ENCODE measurements at places on chromosomes 11 and 22.

GRCh38 chr11:83349296-83349695, 63.1 kb upstream of the CCDC90B start:
- DNase-seq = no peak

- no peak for DNase-seq
Observed at GRCh38 chr22:49405590-49405989, 422.1 kb downstream of the BRD1 start.

GRCh38 chr11:133896642-133897330, 51.5 kb upstream of the SPATA19 start:
- DNase-seq = no peak

GRCh38 chr11:114162719-114163123, 103.2 kb downstream of the ZBTB16 start:
- DNase-seq = no peak

GRCh38 chr11:130871616-130872015, 44.7 kb downstream of the SNX19 start:
- DNase-seq = no peak

GRCh38 chr11:68343761-68344256, 31.4 kb downstream of the LRP5 start:
- DNase-seq = no peak

DNA sequence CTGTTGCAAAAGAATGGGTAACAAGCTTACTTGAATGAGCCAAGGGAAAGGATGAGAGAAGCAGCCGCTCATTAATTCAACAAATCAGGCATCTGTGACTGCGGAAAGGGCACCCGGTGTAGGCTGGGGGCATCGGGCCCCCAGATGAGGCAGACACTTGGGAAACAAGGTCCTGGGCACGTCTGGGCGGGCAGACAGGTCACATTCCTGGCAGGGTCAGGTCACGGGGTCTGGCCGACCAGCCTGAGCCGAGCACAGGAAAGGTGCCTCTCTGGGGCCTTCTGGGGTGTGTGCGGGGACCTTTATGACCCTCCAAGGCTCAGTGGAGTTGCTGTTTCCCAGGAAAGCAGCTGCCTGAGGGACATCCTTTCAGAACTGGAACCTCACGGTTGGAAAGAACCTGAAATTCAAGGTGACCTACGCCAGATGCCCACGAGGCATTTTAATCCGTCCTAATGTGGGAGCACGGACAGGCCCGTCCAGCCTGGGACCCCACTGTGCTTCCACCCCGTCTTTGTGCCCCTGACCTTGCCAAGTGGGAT, 57.1 kb downstream of the ST14 start:
- no peak for DNase-seq

DNA sequence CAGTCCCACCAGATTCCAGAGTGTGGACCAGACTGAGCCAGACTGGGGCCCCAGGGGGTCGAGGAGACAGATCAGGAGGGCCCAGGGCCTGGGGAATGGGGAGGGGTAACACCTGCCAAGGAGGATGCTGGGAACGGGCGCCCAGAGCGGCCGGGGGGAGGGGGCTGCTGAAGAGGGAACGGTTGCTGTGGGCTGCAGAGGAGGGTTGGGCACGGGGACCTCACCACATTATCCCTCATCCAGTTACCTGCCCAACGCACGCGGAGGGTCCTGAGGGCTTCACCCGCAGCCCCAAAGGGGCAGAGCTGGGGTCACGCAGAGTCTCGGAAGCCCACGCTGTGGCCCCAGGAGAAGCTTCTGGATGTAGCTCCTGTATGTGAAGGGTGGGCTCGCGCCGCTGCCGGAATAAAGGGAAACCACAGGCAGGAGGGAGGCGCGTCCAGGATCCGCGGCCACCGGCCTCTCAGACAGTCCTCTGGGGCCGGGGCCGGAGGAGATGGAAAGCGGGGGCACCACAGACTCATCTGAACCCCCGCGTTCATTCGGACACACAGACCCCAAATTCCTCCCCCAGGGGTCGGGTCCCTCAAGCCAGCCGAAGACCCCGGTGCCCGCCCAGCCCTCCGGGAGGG, 866 bp upstream of the SELENOO start:
- no peak for DNase-seq

- no peak for DNase-seq
Observed at GRCh38 chr22:43237280-43237679, 50.3 kb upstream of the TTLL12 start.

GRCh38 chr11:57645689-57646085, 4.0 kb downstream of the YPEL4 start:
- no peak for DNase-seq

DNA sequence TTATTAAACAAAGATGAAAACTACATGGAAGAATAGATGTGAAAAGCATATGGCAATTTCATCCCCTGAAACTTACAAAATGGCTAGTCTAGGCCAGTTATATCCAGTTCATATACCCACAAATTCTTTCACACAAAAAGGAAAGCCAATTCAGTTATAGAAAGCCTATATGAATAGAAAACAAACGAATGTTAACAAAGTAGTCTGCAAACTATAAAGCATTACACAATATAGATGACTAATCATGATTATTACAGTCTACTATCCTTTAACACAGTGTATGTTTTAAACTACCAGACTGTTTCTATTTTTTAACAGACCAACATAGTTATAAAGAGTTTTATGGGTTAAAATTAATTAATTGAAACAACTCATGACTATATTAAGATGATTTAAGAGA, 12.1 kb downstream of the DCUN1D5 start:
- DNase-seq = no peak

DNA sequence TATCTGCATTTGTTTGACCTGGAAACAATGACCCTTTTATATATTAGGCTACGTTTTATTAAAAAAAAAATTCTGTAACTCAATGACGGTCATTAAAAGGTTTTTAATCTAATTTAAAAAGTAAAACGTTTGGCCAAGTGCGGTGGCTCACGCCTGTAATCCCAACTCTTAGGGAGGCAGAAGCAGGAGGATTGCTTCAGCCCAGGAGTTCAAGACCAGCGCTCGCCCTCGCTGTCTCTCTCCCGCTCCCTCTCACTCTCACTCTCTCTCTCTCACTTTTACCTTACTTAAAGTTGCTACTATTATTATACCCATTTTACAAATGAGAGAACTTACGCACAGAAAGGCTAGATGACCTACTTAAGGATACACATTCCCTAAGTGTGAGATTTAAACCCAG, 814 bp upstream of the NARS2 start:
- no peak for DNase-seq

- no peak for DNase-seq
Observed at GRCh38 chr11:66002648-66003225, 434 bp downstream of the BANF1 start.

- DNase-seq = no peak
Observed at GRCh38 chr11:109027851-109028250, 363.0 kb downstream of the DDX10 start.

DNA sequence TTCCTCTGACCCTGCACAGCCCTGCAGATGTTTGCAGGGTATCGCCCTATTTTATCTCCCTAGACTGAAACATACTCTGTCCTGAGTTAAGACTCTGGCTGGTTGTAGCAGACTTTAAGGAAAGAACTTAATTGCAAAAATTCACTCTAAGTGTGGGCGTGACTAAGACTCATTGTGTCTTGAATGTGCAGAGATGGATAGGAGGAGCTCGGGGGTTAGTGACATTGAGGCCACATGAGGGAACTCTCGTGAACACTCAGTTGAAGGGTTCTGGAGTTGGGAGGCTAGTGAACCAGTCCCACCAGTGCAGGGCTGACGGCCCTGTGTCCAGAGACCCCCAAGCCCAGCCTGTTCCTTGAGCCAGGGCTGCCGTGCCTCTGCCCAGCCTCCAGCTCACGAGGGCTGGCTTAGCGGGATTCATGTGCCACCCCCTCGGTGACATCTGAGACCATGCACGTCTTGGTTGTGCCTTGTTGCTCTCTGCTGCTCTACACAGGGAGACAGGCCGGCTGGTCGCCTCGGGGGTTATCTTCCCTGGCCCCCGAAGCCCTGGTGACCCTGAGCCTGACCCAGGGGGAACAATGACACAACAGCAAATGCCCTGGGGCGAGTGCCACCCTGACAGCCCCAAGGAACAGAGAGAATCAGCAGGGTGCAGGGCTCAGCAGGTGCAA, 11.4 kb upstream of the TBX1 start:
- no peak for DNase-seq

DNA sequence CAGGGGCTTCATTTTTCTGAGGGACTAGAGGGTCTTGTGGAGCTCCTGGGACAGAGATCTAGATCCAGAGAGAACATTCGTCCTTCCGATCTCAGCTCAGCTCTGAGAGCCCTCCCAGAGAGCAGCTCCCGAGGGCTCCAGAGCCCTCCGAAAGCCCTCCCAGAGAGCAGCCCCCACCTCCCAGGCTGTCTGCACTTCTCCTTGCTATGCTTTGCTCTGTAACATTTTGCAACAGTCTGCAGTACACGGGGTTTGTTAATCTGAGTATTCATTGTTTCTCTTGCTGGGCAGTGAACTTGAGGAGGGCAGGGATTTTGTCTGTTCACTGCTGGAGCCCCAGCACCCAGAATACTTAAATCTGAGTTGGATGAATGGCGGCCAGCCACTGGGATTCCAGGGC, 2.6 kb downstream of the GGA1 start:
- DNase-seq = no peak

- no peak for DNase-seq
Observed at GRCh38 chr22:29732883-29733282, 13.1 kb downstream of the CABP7 start.

DNA sequence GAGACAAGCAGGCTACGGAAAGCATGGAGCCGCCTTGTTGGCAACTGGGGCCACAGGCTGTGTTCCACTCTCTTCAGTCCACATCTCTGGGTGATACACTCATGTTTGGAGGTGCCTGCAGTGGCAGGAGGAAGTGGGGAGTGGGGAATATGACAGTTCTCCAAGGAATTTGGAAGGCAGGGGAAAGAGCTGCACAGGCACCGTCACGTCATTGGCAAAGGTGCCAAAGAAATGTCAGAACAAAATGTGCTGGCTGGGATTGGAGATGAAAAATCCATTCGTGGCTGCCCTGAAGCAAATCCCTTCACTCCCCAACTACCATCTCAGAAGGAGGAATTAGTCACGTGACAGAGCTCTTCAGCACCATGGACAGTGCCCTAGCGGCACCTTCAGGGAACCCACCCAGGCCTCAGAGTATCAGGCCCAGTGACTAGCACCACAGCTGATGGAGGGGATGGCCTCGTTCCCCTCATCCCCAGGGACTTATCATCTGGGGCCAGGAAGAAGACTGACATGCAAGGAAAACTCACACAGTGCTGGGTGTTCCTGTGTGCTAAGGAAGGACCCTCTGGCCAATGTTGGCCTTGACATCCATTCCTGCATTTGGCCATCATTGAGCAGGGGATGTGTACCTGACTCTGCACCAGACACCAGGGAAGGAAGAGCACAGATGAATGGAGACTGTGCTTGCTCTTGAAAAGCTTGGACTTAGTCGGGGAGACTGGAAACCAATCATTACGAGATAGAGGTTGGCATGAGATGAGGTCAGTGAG, 48.5 kb upstream of the PRDM11 start:
- no peak for DNase-seq

GRCh38 chr22:50305923-50306566, 1.4 kb downstream of the PLXNB2 start:
- no peak for DNase-seq

DNA sequence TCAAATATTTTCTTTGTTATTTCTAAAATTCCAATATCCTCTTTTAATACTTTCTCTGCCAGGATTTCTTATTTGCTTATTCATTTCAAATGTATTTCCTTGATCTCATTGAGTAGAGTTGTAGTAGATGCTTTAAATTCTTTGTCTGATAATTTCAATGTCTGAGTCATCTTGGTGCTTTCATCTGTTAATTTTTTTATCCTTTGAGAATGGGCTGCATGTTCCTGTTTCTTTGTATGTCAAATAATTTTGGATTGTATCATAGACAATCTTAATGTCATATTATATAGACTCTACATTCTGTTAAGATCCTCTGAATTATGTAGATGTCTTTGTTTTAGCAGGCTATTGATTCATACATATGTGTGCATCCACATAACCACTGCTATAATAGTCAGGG, 57.5 kb downstream of the MYEOV start:
- no peak for DNase-seq

DNA sequence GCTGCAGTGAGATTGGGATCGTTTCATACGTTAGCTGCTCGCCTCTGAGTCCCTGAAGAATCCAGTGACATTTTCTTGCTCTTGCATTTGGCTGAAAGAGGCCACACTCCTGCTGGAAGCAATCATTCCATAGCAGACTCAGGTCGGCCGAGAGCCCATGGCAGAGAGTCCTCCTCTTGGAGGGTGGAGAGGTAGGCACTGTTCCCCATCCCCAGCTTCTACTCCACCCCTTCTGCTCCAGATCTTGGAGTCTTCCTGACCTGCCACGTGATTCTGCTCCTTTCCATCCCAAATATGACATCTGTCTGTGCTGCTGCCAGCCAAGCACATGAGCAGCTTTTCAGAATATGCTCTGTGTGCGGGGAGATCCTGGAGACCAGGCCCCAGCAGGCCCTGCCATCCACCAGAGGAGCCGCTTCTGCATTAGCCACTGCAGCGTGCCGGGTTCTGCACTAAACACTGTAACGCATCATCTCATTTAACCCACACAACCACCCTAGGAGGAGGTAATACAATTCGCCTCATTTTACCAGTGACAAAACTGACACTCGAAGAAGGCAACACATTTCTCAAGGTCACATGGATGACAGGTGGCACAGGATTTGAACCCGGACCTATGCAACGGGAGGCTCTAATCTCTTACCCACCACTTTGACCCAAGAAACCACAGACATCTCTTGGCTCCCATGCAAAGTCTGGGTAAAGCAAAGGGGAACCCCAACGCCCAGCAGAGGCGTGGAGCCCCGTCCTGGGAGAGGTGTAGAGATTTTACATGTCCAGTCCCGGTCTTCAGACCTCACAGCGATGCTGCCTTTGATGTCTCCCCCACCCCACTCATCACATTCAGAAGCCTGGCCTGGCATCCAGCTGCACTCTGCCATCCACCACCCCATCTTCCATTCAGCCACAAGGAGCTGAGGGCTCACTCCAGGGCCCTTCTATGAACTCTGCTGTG, 78.8 kb downstream of the FEZ1 start:
- DNase-seq = no peak

DNA sequence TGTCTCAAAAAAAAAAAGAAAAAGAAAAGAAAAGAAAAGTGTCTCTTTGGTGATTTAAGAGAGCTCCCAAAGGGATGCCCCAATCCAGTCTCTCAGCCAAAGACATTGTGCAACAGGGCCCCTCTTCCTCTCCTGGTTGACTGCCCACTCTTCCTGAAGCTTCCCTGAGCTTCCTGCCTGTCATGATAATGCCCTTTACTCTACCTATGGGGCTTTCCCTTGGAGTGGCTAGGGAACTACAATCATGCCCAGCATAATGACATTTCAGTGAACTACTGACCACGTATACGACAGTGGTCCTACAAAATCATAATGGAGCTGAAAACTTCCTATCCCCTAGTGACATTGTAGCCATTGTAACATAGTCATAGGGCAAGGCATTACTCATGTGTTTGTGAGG, 118.0 kb downstream of the RASSF10 start:
- no peak for DNase-seq

DNA sequence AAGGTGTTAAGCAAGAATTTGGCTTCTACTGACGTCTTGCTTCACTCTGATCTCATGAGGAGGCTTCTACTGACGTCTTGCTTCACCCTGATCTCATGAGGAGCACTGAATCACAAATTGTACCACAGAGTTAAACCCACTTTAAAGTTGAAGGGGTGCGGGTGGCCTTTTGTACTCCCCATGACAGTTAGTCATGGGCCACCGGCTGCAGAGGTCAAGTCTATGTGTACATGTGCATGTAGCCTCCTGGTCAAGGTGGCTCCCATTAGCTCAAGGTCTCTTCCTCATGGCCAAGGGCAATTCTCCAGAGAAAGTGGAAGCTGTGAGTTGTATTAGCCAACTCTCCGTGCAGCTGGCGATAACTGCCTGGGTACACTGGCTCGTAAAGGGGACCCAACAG, 23.1 kb upstream of the FZD4 start:
- DNase-seq = no peak

- DNase-seq = no peak
Observed at GRCh38 chr11:106697058-106697457, 321.2 kb downstream of the GUCY1A2 start.

Measured in effector memory CD4-positive, alpha-beta T cell (primary cell).